ENCODE measurements at places on chromosomes 6 and 20.

- no peak for DNase-seq
Measured at GRCh38 chr20:33037456-33037855, 6.0 kb downstream of the BPIFB6 start.

- DNase-seq = no peak
Measured at GRCh38 chr6:132919045-132919860, 104.9 kb downstream of the RPS12 start.

DNA sequence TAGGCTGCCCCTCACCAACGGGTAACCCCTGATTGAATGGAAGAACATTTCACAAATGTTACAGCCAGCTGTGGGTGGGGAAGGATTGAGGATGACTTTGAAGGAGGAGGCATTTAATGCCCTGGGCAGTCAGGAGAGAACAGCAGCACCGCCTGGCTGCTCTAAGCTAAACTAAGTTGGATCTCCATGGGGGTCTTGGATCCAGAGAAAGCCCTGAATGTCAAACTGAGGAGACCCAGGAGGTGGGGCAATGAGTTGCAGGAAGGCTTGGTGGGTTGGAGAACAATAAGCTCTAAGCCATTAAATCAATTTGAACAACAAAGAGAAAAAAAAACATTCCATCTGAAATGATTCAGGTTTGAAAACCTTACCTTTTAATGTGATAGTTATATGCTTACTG is 35.4 kb downstream of the TMX4 start:
- DNase-seq = no peak

GRCh38 chr6:142975365-142975764 is 30.4 kb upstream of the HIVEP2 start:
- DNase-seq = no peak

DNA sequence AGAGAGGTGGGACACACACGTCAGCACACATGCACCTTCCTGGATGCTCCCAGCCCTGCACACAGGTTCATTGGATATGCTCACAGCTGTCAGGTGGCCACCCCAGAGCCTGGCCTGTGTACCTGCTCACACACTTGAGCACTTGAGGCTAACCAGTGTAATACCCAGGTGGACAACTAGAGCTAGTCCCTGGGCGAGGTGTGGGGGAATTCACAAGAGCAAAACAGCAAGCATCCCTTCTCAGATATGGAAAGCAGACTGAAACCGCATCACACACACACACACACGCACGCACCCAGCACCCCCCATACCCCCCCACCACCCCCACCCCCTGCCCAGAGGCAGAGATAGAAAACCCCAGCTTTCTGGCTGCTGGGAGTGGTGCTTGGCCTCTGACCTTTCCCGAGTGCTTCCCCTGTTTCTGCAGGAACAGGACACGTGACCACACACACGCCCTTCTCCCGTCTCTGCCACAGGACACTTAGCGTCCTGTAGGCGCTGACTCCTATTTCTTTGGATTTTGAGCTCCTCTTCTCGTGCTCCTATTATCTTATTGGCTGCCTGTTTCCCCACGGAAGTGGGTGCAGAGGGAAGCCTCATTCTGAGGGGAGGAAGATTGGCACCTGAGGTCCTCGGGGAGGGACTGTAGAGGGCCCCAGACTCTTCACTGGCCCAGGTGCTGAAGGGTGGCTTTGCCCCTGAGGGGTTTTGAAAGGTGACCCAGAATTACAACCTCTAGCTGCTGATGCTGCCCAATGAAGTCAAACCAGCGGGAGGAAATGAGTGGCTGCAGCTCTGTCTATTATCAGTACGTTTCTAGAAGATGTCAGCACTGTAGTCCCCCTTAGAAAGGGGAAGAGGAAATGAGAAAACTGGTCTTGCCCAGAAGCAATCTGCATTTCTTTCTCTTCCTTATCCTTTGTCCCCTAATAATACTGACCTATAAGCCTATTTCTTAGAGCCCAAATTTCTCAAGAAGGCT is 65.8 kb downstream of the SYTL3 start:
- no peak for DNase-seq

DNA sequence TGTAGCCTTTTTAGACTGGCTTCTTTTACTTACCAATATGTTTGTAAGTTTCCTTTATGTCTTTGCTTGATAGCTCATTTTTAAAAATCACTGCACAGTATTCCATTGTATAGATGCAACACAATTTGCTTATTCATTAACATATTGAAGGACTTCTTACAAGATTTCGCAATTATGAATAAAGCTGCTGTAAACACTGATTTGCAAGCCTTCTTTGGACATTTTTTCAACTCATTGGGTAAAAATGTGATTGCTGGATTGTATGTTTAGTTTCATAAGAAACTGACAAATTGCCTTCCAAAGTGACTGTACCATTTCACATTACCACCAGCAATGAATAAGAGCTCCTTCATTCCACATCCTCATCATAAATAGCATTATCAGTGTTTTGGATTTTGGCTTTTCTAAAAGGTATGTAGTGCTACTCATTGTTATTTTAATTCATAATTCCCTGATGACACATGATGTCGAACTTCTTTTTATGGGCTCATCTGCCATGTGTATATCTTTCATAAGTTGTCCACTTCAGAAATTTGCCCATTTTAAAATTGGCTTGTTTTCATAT is 80.7 kb downstream of the TFAP2B start:
- DNase-seq = no peak

- no peak for DNase-seq
Measured at GRCh38 chr6:149701714-149702113, 16.2 kb downstream of the LATS1 start.

DNA sequence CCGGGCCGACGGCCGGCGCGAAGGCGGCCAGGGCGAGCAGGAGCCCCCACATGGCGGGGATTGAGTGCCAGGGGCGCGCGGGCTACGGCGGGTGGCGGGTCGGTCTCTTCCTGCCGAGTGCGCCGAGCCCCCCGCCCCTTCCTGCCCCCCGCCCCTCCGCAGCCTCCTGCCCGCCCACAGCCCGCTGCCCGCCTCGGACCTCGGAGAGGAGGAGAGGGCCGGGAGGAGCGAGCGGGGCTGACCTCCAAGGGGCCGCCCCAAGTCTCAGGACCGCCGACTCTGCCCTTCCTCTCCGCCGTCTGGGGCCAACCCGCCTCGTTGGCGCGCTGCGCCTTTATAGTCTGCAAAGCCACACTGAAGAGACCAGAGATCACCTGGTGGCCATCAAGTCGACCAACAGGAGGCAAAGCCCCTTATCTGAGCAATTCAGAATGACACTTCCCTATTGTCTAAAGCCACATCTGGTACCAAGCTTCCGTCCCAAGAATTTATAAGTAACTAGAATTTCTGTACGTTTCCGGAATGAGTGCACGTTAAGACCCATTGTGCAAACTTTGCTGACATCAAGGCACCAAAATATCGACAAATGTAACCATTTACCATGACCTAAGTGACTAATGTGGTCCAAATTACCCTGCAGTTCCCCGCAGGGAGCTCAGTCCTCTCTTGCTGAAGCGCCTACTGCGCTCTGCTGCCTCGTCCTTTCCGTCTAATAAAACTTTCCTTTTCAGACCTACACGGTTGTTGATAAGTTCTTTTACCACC is at the start of gene CPXM1:
Gene CPXM1, minus strand, starts transcription at position 107 of the 765 bp plus-strand sequence. Its CDS starts 55 bp downstream, at position 52.
- no peak for DNase-seq

- DNase-seq = no peak
Measured at GRCh38 chr6:72850469-72850868, 228.6 kb downstream of the KCNQ5 start.

DNA sequence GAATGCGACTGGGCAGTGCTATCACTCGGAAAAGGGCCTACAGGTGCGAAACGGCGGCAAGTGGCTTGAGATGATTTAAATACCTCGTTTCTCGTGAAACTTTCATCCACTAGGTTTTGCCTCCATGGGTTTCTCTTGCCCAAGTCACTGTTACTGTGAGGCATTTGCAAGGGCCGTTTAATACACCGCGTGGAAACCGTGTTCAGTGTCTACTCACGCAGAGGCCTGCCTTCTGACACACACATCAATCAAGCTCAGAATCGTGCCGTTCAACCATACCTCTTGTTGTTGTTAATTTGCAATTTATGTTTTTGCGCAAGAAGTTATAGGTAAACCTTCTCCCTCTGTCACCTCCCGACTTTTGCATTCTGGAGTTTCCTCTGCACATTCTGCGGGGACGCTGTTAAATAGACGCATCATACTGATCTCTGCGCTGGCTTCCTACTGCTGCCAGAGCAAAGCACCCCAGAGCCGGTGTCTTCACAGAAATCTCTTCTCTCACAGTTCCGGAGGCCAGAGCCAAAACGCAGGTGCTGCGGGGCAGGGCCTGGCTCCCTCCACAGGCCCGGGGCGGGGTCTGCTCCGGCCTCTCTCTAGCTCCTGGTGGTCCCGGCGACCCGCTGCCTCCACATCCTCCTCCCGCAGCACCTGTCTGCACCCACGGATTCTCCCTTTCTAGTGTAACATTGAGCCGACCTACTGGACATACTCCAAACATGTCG is 251.4 kb downstream of the SMOC2 start:
- no peak for DNase-seq

DNA sequence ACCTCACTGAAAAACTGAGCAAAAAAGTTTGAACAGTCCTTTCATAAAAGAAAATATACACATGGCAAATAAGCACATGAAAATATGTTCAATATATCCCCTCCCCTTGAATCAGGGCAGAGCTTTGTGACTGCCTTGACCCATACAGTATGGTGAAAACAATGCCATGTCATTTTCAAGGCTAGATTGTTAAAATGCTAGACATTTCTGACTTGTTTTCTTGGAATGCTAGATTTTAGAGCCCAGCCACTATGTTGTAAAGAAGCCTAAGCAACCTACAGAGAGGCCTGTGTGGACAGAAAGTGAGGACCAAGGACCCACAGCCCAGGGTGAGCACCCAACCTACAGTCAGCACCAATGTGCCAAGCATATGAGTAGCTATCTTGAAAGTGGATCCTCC is 17.1 kb upstream of the ASF1A start:
- DNase-seq = no peak

DNA sequence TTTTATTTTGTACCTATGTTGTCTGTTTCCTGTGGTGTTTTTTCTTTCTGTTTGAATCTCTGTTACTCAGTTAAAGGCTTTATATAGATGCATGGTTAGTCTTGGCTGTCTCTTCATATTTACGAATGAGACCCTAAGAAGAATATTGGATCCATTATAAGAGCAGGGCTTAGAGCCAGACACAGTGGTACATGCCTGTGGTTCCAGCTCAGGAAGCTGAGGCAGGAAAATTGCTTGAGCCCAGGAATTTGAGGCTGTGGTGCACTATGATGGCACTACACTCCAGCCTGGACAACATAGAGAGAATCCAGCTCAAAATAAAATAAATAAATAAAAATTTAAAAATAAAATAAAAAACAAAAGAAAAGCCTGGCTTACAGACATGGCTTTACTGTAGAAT is 211.1 kb downstream of the SOD2 start:
- no peak for DNase-seq

GRCh38 chr20:57793421-57793820 is 83.6 kb upstream of the PMEPA1 start:
- DNase-seq = no peak

GRCh38 chr20:11745145-11745544 is 172.5 kb upstream of the BTBD3 start:
- DNase-seq = no peak

- no peak for DNase-seq
Measured at GRCh38 chr20:58075586-58076345, 152.7 kb downstream of the ANKRD60 start.

DNA sequence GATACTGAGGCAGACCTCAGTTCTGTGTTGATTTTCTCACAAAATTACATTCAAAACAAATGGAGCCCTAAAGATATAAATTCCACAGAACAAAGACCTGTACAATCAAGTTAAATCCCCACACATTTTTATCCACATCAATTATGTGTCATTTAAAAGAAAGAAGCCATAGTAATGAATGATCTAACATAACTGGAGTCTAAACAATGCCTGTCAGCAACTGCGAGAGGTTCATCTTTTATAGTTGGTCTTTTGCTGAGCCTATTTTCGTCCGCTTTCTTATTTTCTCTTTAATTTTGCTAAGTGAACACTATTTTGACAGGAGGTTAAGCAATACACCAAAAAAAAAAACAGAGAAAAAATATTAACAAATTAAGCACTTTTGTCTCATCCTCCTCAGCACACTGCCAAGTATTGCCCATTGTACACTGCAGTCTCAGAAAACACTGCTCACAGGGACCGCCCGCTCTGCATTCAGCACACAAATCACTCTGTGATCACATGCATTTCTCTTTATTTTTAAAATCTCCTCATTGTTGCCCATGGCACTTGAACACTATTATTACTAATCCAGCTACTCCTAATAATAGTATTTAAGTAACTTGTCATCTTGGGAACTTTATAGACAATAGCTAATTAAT is 140.8 kb downstream of the BTBD9 start:
- no peak for DNase-seq

DNA sequence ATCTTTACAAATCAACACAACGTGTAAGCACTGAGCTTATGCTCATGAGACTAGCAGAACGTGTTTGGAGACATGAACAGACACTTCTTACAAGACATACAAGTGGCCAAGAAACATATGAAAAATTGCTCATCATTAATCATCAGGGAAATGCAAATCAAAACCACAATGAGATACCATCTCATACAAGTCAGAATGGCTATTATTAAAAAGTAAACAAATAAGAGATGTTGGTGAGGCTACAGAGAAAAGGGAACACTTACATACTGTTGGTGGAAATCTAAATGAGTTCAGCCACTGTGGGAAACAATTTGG is 327.9 kb upstream of the SOX4 start:
- no peak for DNase-seq

- no peak for DNase-seq
Measured at GRCh38 chr6:41781366-41781730, 766 bp downstream of the PRICKLE4 start.

DNA sequence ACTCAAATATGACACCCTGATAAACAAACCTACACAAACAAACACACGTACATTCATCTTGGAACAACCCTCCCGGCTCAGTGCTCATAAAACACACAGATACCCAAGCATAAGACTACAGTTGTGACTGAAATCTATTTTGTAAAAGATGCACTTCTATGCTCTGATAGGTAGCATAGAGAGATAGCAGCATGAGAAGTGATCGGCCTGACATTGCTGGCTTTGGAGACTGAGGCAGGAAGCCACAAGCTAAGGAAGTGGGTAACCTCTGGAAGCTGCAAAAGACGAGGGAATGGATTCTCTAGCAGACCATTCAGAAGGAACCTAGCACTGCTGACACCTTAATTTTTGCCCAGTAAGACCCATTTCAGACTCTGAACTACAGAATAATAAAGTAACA is 1.6 kb upstream of the RNF39 start:
- DNase-seq = no peak

DNA sequence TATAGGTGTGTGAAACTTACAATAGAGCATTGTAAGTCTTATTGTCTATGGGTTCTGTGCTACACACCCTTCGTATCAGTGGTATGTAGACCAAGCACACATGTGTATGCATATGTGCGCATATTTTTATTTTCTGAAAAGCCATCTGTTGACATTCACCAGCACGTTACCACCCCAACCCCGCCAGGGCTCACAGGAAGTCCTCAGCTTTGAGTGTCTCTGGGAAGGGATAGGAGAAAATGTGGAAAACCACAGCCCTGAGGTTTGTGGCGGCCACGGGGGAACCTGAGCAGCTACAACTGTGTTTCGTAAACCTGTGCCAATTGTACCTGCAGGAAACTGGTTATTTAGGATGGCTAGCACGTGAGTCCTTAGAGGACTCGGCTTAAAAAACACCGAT is 123.3 kb upstream of the PHACTR3 start:
- no peak for DNase-seq
